ENCODE measurements at places on chromosomes 2 and 18. TPM values are rescaled to one million over a fixed set of nuclear protein-coding genes. Genes with fewer than 3 reads are reported as not detected.

RAPGEF4 gene
- total RNA-seq = 1.9 TPM

CROCC2 gene
- total RNA-seq = 0.14 TPM

CPLX4 gene
- total RNA-seq = not detected

KLF7 gene
- total RNA-seq = 13.5 TPM

MRPL33 gene
- total RNA-seq = 63.0 TPM

SOCS6 gene
- total RNA-seq = 49.5 TPM

NEMP2 gene
- 6.0 TPM for total RNA-seq

VWC2L gene
- total RNA-seq = not detected

AGXT gene
- total RNA-seq = not detected

EMX1 gene
- total RNA-seq = not detected

POTEC gene
- total RNA-seq = under 0.01 TPM

DNAH7 gene
- 0.28 TPM for total RNA-seq

XRCC5 gene
- 190 TPM for total RNA-seq

EFHD1 gene
- not detected for total RNA-seq

DUSP11 gene
- 21.7 TPM for total RNA-seq

SCN3A gene
- 1.00 TPM for total RNA-seq

METTL4 gene
- 8.0 TPM for total RNA-seq

COL5A2 gene
- total RNA-seq = 785 TPM

IL36B gene
- total RNA-seq = not detected

ABCA12 gene
- under 0.01 TPM for total RNA-seq

SIGLEC15 gene
- total RNA-seq = 0.14 TPM

ANO7 gene
- total RNA-seq = 0.83 TPM

COL4A4 gene
- total RNA-seq = 0.14 TPM

LYG1 gene
- 0.43 TPM for total RNA-seq

CRYGC gene
- total RNA-seq = not detected

SIX3 gene
- total RNA-seq = not detected

ARHGEF4 gene
- 4.8 TPM for total RNA-seq

NT5C1B gene
- not detected for total RNA-seq

FAM161A gene
- 1.9 TPM for total RNA-seq

IDH1 gene
- total RNA-seq = 357 TPM

ANKRD30B gene
- total RNA-seq = under 0.01 TPM

DSG4 gene
- total RNA-seq = not detected

DNMT3A gene
- total RNA-seq = 13.5 TPM

FTCDNL1 gene
- total RNA-seq = 1.00 TPM

PFN4 gene
- total RNA-seq = 0.28 TPM

PLGLB1 gene
- 1.8 TPM for total RNA-seq

THSD7B gene
- total RNA-seq = 0.09 TPM

PRPF40A gene
- 102 TPM for total RNA-seq

ODC1 gene
- 91.2 TPM for total RNA-seq

EEF1B2 gene
- 943 TPM for total RNA-seq

TBR1 gene
- not detected for total RNA-seq

RGPD3 gene
- total RNA-seq = 0.09 TPM

CCDC88A gene
- total RNA-seq = 23.6 TPM

SERPINB2 gene
- total RNA-seq = 0.74 TPM
